Anterior cingulate cortex (tissue), 58 donors: ENCODE measurements at places on chromosomes 1 and 21.
A peak's percentile ranks its signal among the peaks of the same experiment; 100 is the strongest.

DNA sequence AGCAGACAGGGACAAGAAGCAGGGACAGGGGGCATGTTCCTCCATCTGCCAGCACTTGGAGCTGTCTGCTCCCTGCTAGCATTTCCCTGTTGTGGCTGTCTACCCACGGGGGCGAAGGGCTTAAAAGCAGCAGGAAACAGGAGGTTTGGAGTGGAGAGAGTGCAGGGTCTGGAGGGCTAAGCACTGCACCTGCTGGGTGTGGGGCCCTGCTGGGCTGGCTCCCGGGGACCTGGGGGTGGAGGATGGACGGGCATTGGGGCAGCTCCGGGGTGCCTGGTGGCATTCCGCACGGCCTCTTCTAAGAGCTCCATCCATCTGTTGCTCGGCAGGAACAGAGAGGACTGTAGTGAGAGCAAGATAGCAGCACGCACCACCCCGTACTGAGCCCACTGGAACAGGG is 21.2 kb downstream of the LRRC71 start:
- no peak for DNase-seq

GRCh38 chr1:153404768-153405167 is 11.6 kb upstream of the S100A7A start:
- DNase-seq, result peak; percentile 5

- DNase-seq, result no peak
These were observed 7.2 kb downstream of the HCN3 start for GRCh38 chr1:155284476-155284875.

GRCh38 chr1:225508538-225509375 is 80.9 kb upstream of the LBR start:
- DNase-seq, result no peak

DNA sequence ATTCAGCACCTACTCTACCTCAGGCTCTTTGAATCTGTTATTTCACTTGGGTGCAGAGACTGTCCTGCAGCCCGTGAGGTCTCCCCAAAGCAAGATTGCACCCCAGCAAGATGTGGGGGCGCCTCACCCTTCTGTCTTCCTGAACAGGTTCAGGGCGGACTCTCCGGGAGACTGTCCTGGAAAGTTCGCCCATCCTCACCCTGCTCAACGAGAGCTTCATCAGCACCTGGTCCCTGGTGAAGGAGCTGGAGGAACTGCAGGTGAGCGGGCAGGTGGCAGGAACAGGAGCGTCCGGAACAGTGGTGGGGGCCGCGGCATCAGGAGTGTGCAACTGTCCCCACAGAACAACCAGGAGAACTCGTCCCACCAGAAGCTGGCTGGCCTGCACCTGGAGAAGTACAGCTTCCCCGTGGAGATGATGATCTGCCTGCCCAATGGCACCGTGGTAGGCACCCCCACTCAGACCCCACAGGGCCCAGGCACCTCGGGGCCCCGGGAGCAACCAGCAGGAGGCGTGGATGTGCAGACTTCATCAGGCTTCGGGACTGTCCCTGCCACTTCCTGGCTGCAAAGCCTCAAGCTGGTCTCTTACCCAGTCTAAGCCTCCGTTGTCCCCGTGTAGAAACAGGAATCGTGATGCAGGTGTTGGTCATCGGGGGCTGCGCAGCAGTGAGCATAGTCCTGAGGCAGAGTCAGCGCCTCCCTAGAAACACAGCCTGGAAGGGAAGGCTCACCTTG is 5.9 kb upstream of the MTFR1L start:
- no peak for DNase-seq

DNA sequence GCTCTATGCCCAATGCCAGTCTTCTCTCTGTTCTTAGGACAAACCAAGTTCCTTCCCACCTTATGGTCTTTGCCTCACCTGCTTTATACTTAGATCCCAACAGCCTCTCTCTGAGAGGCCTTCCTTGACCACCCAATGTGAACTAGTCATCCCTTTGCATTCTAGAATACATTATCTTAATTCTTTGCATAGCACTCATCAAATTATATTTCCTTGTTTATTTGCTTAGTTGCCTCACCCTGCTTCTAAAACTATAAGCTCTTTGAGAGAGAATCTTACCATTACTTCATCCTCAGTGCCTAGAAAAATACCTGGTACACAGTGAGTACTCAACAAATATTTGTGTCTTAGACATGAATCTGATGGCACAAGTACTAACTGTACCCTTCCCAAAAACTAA is 8.0 kb downstream of the PIGP start:
- no peak for DNase-seq

GRCh38 chr21:36347278-36347961 is 27.4 kb downstream of the MORC3 start:
- no peak for DNase-seq

DNA sequence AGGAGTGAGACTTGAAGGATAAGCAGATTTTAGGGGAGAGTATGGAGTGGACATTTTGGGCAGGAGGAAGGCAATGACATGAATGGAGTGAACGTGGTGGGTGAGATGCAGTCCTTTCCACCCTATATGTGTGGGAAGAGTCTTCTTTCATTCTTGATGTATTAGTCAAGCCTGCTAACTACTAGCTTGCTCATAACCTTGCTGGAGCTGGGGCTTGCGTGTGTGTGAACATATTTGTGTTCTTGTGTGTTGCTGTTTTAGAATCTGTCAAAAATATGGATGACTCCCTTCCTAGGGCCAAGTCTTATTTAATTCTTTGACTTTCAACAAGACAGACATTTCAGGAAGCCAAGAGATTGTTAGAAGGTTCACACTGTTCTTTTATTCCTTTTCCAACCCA is 132.7 kb downstream of the UCK2 start:
- DNase-seq, result no peak

- DNase-seq, result no peak
These were observed 106.6 kb downstream of the DUSP10 start for GRCh38 chr1:221635305-221635704.

DNA sequence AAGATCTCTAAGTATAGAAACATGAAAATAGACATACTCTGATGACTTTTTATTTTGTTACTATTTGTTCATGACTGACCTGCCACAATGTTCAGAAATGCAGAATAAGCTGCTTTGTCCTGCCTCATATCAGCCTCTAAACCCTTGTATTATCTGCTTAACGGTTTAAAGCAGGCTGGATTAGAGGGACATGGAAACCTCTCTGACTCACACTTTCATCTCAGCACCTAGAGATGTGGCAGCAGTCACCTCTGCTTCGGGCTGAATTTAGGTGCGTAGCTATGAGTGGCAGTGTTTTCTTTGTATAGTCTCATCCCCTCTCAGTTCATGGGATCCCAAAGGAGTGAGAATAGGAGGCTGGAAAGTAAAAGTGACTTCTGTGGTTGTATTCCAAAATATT is 255.4 kb downstream of the RGS7 start:
- no peak for DNase-seq

DNA sequence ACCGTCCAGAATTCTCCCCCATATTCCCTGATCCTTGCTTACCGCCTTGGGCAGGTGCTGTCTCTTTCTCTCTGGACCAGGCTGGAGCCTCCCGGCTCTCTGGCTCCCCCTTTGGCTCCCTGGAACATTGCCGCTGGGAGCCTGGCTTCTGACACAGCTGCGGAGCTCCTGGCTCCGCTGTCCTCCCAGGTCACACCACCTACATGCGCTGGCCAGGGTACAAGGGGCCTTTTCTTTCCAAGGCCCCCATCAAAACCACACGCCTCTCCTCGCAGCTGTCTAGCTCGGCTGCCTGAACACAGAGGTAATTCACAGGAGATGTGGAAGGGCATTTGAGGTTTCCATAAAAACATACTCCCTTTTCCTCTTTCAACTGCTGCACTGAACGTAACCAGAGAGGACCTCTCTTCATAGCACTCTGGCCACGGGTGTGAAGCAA is 7.5 kb upstream of the ZNF648 start:
- no peak for DNase-seq

GRCh38 chr1:47650205-47650604 is 212.4 kb downstream of the FOXD2 start:
- no peak for DNase-seq

- DNase-seq, result no peak
These were observed 997 bp downstream of the CASZ1 start for GRCh38 chr1:10795276-10796021.

- DNase-seq, result no peak
These were observed 106.3 kb downstream of the EBNA1BP2 start for GRCh38 chr1:43065616-43066399.

GRCh38 chr1:30108186-30108585 is 615.2 kb downstream of the MATN1 start:
- DNase-seq, result no peak

DNA sequence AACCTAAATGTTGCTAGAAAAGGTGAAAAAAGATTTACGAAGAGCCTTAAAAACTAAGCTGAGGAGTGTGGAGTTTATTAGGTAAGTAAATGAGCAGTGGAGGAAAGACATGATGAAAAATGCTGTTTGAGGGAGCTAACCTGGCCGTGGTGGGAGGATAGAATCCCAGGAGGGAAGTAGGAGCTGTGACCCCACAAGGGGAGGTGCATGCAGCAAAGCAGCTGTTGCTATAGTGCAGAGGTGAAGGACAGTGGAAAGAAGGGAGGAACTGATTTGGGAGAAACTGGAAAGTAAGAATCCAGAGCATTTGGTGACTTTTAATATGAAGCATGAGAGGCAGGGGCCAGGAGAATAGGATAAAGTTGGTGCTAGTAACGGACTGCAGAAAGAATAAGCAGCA is 271.7 kb upstream of the ADGRL2 start:
- no peak for DNase-seq

- DNase-seq, result no peak
These were observed 1729.9 kb downstream of the NCAM2 start for GRCh38 chr21:22728091-22728490.

- no peak for DNase-seq
These were observed 108.8 kb downstream of the KIAA0319L start for GRCh38 chr1:35448344-35448801.

- DNase-seq, result peak; percentile 72
These were observed 13.4 kb upstream of the SLC6A17 start for GRCh38 chr1:110136911-110137310.

DNA sequence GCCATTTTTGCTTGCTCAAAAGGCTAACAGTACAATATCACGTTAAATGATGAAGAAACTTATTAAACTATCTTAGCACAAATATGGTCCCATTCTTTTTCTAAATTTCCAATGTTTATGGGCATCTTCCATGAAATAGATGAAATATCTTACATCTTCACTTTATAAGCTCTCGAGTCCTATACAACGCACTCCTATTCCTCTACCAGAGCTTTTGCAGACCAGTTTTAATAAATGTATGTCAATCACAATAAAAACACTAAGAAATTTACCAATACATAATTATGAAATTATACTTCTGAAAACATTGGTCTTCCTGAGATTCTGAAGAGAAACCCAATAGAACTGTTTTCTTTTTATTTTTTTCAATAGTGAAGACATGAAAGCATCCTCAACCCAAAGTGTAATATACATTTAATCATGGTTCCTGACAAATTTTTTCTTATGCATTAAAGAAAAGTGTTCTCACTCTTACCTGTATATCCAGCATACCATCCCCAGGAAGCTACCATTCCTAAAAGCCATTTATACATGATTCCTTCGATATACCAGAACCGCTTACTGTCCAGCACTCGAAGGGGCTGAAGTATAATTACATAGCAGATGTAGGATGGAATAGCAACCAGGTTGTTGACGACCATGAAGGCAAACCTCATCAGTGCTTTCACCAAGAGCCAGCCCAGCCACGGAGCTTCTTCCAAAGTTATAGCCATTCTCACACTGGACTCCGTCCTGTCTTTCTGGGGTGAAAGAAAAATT is 1.8 kb downstream of the LPGAT1 start:
- no peak for DNase-seq

GRCh38 chr1:40973912-40974311 is 5.6 kb upstream of the CTPS1 start:
- DNase-seq, result no peak

DNA sequence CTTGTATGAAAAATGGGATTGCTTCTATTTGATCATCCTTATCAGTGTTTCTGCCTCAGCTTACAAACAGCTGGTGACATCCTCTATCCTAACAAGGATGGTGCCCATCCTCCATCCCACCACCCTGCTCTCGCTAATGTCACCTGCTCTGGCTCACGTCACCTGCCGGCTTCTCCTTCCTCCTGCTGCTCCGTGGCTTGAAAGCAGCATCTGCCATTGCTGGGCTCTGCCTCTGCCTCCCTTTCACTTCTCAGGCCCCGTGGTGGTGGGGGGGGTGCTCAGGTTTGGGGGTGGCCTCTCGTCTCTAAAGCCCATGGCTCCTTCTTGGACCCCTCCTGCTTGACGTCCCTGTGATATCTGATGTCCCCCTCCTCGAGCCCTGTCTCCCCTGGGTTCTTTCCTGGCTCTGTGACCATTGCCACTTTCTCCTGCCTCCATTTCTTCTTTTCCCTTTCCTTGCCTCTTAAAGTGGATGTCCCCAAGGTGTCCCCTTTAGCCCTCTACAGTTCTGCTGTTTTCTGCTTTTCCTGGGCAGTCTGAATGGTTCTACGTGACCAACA is 135.5 kb upstream of the ERRFI1 start:
- no peak for DNase-seq

- no peak for DNase-seq
These were observed 5.6 kb upstream of the TSPEAR start for GRCh38 chr21:44716984-44717383.

DNA sequence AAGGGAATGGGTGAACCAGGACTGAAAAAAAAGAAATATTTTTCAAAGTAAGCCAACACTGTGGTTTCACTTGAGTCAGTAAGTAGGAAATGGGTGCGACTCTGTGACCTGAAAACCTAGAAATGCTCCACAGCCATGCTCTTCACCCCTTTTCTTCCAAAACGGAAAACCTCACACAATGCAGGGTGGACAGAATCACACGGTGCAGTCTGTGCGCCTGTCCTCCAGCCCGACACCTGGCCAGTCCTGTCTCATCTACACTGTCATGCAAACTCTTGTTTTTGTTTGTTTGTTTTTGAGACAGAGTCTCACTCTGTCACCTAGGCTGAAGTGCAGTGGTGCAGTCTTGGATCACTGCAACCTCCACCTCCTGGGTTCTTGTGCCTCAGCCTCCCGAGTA is 53.3 kb downstream of the B3GALT5 start:
- no peak for DNase-seq

- DNase-seq, result no peak
These were observed 15.3 kb downstream of the SF3A3 start for GRCh38 chr1:37974567-37974966.

GRCh38 chr1:160346463-160346862 is 3.3 kb downstream of the NCSTN start:
- DNase-seq, result no peak

- DNase-seq, result no peak
These were observed 1.5 kb downstream of the ENAH start for GRCh38 chr1:225651376-225651871.

GRCh38 chr1:61391730-61392129 is 309.4 kb downstream of the NFIA start:
- no peak for DNase-seq
